ENCODE measurements at places on chromosomes 3 and 15.

GRCh38 chr3:152942366-152942765 is 107.4 kb downstream of the P2RY1 start:
- DNase-seq = no peak

DNA sequence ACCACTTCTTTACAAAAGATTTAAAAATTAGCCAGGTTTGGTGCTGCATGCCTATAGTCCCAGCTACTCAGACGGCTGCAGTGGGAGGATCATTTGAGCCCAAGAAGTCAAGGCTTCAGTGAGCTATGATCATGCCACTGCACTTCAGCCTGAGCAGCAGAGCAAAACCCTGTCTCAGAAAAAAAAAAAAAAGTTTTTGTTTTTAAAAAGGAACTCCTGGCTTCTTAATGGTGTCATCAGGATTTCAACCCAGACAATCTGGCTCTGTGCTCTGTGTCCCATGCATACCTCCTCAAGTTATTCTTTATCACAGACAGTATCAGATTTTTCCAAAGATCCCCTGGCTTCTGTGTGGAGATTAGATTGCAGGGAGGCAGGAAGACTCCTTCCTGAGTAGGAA is 64.2 kb upstream of the IL12A start:
- no peak for DNase-seq

DNA sequence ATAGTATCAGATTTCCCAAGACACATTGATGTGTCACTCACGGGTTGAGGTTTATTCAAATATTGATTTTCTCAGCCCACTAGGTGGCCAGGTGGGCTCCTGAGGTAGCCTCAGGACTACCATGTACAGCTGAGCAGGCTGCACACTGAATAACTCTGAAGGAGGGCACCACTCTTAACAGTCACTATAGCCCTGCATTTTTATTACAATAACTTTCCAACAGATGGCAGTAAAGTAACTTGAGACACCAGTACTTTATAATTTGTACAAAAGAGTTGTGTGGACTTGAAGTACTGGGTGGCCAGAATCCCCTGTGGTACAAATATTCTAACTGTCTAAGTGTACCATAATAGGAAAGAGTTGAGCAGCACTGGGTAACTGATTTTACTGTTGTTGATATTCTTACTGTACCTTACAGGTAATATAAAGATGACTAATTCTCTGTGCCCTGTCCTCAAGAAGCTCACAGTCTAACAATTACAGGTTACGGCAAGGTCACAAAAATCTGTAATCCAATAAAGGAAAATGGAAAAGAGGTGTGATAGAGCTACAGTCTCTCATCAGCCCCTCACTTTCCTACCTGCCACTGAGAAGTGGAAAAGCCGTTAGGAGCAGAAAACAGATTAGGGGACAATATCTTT is 76.0 kb downstream of the ETFA start:
- DNase-seq = no peak

- DNase-seq = no peak
Observed at GRCh38 chr15:52217186-52217585, 26.0 kb upstream of the GNB5 start.

DNA sequence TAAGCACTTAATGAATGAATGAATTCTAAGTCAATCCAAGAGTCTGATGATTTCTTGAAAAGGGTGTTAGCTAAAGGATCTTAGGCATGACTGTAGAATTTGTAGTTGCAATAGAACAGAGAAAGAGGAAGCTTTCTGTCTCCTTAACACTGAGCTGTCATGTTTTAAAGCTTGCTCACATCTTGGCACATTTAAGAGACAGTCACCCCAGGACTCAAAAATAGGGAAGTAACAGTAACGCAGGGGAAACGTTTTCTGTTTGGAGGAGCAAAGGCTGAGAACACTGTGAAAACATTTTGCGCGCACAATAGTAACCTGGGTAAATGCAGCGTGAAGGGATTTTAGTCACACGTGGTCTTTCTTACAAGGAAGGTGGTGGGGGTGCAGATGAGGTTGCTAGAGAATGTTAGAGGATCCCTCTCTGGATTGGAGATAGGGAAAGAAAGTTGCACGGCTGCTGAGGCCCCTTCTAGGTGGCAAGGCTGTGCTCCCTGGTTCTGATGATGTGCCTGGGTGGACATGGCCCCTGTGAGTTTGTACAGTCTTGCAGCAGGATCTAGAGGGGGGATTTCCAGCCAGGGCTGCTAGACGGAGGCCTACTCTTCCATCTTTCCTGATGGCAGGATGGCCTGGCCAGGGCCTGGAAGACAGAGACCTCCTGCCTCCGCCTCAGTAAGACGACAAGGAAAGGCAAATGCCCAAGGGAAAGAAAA is 12.0 kb downstream of the STARD5 start:
- DNase-seq = no peak

DNA sequence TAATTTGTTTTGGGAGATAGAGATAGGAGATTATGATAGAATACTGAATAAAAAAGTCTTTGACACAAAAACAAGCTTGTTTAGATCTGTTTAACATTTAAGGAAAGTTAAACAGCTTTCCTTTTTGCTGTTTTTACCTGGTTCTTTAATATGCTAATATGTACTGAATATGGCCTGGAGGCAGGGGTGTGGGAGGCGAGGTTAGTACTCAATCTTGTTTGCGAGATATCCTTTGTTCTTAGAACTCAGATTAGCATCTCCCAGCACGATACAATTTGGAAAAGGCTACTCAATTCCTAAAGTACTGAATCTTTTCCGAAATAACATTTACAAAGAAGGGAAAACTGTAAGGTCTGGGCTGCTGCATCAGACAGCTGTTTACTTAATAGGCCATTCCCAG is 40.8 kb upstream of the ST3GAL6 start:
- DNase-seq = no peak

DNA sequence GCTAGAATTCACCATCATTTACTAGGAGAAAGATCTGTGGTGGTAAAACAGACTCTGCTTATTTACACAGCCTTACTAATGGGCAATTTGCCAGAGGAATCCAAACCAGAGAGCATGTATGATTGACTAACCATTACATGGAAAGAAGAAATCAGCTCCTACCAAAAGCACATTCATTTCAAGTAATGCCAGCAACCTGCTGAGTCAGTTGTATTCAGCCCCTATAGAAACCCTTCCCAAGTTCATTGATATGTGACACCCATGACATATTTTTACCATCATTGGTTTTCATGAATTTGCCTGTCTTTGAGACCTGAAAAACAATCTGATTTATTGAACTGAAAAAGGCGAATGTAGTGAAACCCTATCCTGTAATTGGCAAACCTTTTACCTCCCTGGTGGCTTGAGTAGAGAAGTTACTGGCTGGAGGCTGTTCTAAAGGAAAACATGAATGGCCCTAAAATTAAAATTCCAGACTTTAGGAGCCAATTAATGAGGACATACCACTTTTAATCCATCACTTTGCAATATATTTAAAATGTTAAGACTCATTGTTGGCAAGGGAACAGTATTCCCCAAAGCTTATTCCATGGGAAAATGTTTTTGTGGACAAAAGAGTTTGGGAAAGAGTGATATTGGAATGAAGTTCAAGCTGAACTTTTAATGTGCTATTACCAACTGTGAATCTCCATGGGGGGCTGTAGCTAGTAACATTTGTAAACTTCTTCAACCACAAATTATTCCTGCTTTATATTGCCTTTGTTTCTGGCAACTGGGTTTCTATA is 542.9 kb downstream of the FHIT start:
- no peak for DNase-seq

DNA sequence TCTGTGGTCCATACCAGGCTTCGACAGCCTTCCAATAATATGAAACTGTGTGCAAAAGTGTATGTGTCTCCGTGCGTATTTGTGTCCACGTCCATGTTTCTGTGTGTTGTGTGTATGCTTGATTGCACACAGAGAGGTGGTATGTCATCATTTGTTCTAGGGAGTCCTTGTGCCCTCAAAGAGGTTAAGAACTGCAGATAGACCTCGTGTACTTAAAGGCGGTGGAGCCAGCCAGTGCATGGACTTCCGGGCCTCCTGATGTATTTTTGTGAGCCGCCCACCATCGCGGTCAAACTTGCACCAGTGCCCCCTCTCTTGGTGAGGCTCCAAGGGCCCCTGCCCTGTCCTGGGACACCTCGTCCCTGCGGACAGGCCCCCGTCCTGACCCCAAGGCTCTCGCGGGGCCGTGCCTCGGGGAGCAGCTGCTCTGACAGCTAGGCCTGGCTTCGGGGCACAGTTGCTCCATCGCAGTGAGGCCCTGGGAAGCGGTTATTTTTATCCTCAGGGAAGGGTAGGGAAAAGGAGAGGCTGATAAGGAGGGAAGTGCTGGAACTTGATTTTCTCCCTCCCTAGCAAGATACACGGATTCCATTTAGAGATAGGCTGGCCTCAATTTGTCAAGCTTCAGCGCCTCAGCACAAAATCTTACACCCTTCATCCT is 1.2 kb upstream of the RYK start:
- no peak for DNase-seq

DNA sequence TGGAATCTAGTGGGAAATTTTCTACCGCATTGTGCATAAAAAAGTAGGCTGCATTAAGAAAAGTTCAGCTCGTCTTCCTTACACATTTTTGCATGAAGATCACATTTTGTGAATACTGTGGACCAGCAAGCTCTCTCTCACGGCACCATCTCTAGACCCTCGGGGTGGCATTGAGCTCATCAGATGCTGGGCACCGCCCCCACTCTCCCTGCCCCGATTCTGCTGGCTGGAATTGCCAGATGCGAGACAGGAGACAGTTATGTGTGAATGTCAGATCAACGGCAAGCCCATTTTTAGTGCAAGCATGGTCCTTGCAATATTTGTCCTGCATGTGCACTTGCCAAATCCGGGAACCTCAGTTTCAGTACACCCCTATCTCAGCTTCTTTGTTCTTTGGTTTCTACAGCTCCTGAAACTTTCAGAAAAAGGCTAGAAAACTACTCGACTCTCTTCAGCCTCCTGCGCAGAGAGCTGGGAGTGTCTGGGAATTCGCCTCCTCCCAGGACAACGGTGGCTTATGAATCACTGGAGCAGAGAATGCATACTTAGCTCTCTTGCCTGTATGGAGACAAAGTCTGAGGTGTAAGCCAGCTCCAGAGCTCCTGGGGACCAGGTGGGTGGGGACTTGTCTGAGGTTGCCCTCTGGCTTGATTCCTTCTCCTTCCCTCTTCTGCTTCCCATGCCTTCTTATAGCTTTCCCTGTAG is 285.2 kb upstream of the ATP10A start:
- DNase-seq = no peak

DNA sequence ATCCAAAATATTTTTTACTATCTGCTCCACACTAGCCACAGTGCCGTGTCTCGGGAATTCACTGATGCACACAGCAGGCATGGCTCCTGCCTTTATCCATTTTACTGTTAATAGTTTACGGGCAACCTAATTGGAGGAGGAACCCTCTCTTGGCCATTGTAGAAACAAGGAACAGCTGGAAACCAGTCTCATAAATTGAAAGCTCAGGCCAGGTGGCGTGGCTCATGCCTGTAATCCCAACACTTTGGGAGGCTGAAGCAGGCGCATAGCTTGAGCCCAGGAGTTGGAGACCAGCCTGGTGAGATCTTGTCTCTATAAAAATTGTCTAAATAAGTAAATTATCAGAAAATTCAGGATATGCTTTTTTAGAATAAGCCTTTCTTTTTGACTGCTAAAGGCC is 39.0 kb downstream of the IL5RA start:
- no peak for DNase-seq

- DNase-seq = no peak
Observed at GRCh38 chr3:33940149-33940548, 141.7 kb downstream of the PDCD6IP start.

DNA sequence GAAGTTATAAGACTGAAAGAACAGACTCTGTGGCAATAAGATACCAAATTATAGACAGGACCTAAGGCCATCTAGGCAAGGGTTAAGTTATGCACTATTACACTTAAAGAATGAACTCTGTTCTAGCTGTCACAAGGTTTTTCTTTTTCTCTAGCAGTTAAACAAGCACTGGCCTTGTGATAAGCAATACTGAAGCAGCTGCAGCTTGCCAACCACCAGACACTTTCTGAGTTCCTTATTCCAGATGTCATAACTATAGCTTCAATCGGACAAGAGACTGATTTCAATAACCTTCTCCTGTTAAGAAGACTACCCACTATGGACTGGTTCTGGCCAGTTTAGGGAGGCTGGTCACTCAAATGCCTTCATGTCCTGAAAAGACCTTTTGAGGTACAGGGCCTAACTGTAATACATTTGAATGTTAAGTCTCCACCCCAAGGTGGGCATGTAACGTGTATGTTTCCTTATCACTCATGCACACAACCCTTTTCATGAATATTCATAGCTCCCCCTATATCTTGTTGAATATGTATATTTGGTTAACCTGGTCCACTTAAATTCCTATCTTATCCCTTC is 85.8 kb downstream of the CFAP20DC start:
- no peak for DNase-seq

- no peak for DNase-seq
Observed at GRCh38 chr3:9852528-9852927, 8.7 kb upstream of the RPUSD3 start.

DNA sequence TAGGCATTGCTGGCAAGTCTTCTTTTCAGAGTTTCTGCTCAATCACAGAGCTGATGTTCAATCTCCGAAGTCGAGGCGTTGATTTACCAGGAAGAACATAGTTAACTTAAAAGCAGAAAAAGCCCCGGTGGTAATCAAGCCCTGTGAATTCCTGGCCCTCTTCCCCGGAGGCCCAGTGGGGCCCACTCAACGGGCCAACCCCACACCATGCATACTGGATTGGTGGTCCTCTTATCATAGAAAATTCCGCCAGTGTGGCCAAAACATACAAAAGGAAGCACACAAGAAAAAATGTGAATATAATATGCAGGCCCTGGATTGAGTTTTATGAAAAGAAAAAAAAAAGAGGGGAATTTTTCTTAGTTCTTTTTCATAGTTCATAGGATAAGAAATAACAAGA is 873.0 kb upstream of the NR2F2 start:
- no peak for DNase-seq

- DNase-seq = no peak
Observed at GRCh38 chr3:63192248-63192647, 85.9 kb upstream of the SYNPR start.

DNA sequence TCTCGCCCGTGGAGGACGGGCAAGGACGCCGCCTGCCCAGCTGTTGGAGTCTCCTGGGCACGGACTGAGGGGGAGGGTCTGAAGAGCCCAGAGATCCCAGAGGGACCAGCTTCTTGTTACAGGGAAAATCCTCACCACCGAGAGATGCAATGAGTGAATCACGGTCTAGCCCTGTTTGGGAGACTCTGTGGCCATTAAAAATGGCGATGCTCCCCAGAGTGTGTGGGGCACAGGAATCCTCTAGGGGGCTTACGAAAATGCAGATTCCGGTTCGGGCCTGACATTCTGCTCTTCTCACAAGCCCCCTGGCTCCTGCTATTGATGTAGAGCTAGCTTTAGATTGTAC is 35.5 kb upstream of the EPHB3 start:
- no peak for DNase-seq

- no peak for DNase-seq
Observed at GRCh38 chr15:77907824-77908751, 169.4 kb downstream of the TBC1D2B start.

GRCh38 chr15:88334436-88334835 is 77.9 kb upstream of the NTRK3 start:
- no peak for DNase-seq

GRCh38 chr15:65532738-65533051 is 2.4 kb downstream of the HACD3 start:
- DNase-seq = no peak

- DNase-seq = no peak
Observed at GRCh38 chr3:76923485-76923884, 116.4 kb upstream of the ROBO2 start.

GRCh38 chr3:126367316-126367805 is 10.2 kb upstream of the KLF15 start:
- DNase-seq = no peak

GRCh38 chr15:100890051-100890720 is 10.6 kb downstream of the ALDH1A3 start:
- DNase-seq = no peak

GRCh38 chr3:129530251-129530791 is 1.9 kb downstream of the RHO start:
- no peak for DNase-seq
